ENCODE measurements at places on chromosomes 13 and 19.
A peak's percentile ranks its signal among the peaks of the same experiment; 100 is the strongest.

GRCh38 chr19:6864325-6864940 lies 22.9 kb upstream of the ADGRE1 start:
- DNase-seq, result no peak

DNA sequence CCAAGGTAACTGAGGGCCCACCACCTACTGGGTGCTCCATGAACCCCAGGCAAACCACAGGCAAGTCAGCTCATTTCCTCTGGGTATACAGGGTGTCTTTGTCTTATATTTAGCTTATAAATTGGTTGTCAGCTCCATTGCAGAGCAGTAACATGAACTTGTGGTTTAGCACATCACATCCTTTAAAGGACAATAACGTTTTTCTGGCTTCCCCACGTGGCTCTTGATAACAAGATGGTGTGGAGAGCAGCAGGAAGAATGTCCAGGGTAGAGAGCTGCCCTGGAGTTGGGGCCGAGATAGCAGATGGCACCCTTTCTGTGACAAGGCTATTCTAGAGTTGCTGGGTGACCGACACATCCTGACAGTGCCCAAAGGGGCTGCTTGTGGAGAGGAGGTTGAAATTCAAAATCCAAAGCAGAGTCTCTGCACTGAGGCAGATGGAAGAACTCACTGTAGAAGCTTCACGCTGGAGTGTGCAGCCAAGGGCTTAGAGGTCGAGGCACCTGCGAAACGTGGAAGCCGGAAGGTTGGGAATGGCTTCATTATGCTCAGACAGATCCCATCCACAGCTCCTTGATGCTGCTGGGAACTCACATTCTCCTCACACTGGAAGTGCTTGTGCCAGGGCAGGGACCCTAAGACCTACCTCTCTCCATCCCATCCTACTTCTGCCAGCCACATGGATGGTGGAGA lies 133.0 kb upstream of the FRY start:
- DNase-seq, result no peak

GRCh38 chr19:31436121-31436776 lies 87.0 kb upstream of the TSHZ3 start:
- DNase-seq, result no peak

GRCh38 chr19:44640518-44640917 lies 3.2 kb upstream of the PVR start:
- DNase-seq, result no peak

DNA sequence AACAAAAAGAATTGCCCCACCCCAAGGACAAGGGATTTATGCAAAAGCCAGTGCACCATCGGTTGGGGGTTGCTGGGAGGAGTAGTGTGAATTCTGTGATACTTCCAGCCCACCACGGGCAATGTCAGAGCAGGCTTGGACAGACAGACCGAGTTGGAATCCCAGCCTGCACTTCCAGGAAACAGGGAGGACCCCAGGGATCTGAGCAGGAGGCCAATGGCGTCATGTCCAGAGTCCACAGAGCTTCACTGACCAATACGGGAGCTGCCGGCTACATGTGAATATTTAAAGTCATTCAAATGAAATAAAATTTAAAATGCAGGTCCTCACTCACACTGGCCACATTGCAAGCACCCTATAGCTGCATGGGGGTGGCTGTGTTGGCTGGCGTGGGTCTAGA lies 10.9 kb downstream of the ZNRF4 start:
- DNase-seq, result no peak

GRCh38 chr19:51726049-51726448 lies 2.3 kb upstream of the HAS1 start:
- DNase-seq, result no peak

DNA sequence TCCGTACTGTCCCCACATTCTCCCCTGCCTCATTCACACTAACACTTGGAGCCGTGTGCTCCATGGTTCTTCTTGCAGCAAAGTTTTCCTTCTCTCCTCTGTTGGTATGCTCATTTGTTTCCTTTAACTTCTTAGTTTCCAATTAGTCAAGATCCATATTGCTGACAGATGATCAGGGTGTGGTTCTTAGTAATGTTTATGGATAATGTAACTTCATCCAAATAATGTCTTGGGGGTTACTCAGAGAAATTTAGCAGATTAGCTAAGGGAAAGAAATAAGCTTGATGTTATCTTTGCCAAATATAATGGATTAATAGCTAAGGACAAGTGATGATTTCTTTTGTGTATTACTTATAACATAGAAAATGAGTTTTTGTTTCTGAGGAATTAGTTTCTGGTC lies 174.4 kb downstream of the NUFIP1 start:
- no peak for DNase-seq

- DNase-seq, result peak; percentile 52
Measured at GRCh38 chr19:3285647-3286176, 61.3 kb downstream of the CELF5 start.

DNA sequence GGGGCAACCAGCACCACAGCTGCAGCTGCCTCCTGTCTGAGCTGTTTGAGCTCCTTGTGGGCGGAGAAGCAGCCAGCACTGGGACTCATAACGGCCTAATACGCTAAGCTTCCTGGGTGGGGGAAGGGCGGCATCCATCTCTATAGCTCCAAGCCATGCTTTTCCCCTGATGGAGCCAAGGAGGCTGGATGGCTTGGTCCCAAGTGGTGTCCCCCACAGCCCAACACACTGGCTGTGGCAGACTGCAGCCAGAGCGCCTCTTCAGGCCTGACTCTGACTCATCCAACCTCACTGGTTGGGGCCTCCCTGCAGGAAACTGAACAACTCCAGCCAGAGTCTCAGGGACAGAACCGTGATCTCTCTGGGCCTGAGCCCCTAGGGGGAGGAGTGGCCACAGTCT lies 537.3 kb downstream of the SUCLA2 start:
- DNase-seq, result no peak

- DNase-seq, result no peak
Measured at GRCh38 chr13:67408798-67409197, 178.7 kb upstream of the PCDH9 start.

Data from stimulated activated CD8-positive, alpha-beta memory T cell treated with anti-CD3 and anti-CD28 coated beads, Interleukin-7, amount 100 ng/mL, for 24 hours (primary cell).